ENCODE measurements at places on chromosomes 6 and 20.

- DNase-seq, result no peak
These were observed 5.5 kb upstream of the SOX4 start for GRCh38 chr6:21587961-21588480.

DNA sequence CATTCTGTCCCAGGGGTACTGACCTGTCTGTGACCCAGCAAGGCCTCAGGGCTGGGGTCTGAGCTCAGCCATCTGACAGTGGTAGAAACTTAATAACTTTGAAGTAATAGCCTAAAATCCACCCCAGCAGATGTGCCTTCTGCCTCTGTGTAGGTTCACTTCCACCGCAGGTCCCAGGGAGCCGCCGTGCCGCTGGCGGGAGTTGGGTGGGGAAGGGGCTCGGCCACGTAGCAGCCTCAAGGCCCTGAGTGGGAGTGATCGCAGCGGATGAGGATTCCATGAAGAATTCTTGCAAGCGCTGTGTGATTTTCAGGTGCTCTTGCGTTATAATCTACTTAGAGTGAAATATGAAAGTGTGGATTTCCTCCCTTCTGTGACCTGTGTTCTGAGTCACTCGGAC lies 163.7 kb downstream of the DTNBP1 start:
- DNase-seq, result no peak

- DNase-seq, result no peak
These were observed 119.9 kb downstream of the HFE start for GRCh38 chr6:26206868-26207801.

DNA sequence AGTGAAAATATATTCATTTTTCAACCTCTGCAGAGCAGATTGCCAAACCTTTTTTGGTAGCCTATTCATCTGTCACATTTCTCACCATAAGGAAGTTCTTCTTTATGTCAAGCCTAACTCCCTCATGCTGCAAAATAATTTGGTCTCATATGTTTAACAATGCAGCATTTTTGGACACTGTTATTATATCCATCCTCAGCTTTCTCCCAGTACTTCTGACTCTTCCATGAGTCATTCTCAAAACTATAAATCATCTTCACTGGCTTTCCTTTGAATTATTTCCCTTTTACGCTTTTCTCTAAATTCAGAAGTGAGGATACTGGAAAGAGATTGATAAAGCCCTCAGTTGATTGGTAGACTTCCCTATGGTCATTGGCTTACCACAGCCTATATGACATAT lies 192.2 kb downstream of the TPBG start:
- no peak for DNase-seq

- no peak for DNase-seq
These were observed 98.4 kb upstream of the PRSS16 start for GRCh38 chr6:27149150-27149549.

GRCh38 chr20:47790580-47790965 lies 5.3 kb upstream of the SULF2 start:
- DNase-seq, result no peak

DNA sequence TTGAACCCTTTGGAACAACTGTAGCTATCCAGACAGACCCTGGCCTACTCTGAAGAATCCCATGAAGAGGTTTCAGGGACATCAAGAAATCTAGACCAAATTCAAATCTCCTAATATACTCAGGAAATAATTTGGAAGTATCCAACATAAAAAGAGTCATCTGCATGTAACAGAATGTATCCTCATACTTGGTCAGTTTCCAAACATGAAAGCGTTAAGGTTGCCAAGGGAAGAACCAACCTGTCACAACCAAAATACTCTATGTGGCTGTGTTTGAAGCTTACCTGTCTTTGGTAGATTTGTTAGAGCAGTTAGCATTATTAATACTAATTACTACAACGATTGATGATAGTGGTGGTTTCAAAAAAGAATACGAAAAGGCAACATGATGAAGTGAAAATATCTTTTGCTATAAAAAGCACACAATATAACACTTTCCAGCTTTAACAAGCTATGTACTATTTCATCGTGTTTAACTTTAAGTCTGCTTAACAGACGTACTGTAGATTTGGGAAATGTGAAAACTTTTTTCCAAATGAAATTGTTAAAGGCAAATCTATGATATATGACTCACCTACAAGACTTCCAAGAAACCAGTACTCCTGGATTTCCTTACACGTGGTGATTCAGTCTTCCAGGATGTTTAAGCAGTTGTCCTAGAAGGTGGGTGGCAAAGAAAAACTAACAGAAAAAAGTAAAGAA lies 46.6 kb upstream of the ENPP1 start:
- DNase-seq, result no peak

DNA sequence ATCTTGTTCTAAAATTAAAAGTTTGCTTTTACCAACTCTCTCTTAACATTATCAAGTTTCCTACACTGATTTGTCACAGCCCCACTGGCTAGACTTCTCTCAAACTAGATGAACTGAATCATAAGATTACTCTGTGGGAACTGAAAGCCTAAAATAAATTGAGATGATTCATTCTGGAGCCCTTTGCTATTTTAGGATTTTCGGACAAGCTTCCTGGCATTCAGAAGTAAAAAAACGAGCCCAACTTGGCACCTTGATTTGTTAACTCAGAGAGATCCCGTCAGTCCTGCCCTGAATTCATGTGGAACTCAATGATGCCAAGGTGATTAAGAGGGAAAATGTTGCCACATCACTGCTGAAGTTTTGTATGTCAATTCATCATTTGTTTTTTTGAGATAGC lies 122.0 kb upstream of the NRSN1 start:
- DNase-seq, result no peak

GRCh38 chr6:170450916-170451761 lies 102.0 kb downstream of the PSMB1 start:
- DNase-seq, result no peak

DNA sequence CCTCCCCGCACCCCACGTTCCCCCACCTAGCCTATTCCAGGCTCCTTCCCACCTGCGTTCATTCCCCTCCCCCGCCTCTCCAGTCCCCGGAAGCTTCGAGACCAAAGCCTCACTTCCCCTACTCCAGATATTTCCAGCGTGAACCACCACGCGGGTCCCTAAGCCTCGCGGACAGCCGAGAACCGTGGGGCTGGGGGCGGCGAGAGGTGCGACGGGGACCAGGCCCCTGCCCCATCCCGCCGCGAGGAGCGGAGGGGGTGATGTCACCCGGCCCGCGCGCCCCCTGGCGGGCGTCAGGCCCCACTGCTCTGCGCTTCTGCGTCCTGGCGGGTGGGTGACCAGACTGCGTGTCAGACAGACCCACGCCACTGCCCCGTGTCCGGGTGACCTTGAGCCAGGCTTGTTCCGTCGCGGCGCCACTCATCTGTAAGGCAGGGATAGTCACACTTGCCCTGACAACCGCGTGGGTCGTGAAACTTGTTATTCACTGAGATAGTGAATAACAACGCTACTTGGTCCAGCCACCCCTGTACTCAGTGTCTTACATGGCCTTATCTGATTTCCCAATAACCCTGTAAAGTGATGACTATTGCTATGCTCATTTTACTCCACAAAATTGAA lies 9.0 kb upstream of the HSP90AB1 start:
- DNase-seq, result no peak

DNA sequence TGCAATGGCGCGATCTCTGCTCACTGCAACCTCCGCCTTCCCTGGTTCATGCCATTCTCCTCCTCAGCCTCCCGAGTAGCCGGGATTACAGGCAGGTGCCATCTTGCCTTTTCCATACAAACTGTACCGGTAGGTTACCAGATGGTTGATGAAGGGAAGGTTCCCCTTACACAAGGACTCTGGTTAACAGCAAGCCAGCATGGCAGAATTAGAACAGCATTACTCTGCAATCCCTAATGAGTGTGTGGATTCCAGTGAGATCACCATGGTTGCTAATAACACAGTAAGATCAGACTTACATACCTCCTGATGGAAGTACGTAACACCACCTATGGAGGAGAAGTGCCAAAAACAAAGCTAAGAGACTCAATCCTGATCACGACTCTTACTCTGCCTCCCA lies 51.7 kb downstream of the TTI1 start:
- no peak for DNase-seq

DNA sequence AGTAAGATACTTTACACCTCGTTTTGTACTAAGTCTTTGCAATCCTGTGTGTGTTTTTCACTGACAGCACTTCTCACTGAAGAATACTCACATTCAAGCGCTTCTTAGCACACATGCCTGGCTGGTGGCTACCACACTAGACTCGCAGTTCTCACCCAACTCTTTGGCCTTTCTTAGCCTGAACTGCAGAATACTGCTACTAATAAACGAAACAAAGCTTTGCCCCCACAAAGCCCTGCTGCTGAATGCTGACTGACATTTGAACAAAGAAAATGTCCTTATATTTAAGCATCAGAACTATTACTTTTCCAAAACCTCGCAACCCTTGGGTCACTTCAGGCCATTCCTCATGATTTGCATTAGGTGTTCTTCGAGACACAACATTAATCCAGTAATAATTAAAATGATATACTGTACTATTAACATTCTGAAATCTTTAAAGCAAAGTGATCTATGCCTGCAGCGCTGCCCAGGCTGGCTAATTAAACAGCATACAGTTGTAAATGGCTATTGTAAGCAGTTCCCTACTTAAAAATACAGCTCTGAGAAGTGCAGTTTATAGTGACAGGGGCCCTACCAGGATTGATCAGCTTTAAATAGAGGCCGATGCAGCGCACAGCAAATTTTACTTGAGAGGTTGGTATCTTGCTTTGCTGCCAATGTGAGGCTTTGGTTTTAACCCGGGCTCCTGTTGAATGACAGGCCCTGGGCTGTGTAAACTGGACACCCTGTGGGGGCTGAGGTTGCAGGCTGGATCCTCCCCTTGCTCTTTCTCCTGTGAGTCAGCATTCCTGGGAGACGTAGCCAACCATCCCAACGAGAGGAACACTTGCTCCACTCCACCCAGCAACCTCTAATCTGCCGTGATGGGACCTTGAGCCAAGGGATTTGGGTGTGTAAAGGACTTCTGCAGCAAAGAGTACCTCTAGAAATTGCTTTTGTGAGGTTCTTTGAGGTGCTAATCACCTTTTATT lies 899.0 kb downstream of the TFAP2A start:
- no peak for DNase-seq

DNA sequence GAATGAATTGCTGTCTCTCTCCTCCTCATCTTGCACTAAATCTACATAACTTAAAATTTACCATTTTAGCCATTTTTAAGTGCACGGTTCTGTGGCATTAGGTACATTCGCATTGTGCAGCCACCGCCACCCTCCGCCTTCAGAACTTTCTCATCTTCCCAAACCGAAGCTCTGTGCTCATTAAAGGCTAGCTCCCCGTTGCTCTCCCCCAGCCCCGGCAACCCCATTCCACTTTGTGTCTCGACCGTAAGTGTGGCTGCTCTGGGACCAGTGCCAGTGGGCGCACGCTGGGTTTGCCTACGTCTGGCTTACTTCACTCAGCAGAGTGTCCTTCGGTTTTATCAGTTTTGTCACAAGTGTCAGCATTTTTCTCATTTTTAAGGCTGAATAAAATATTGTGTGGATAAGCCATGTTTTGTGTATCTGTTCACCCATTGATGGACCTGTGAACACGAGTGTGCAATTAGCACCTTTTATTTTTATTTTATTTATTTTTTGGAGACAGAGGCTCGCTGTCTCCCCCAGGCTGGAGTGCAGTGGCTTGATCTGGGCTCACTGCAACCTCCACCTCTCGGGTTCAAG lies 16.8 kb downstream of the SLC17A9 start:
- no peak for DNase-seq

GRCh38 chr6:56842686-56843475 lies 112.0 kb upstream of the BEND6 start:
- no peak for DNase-seq

DNA sequence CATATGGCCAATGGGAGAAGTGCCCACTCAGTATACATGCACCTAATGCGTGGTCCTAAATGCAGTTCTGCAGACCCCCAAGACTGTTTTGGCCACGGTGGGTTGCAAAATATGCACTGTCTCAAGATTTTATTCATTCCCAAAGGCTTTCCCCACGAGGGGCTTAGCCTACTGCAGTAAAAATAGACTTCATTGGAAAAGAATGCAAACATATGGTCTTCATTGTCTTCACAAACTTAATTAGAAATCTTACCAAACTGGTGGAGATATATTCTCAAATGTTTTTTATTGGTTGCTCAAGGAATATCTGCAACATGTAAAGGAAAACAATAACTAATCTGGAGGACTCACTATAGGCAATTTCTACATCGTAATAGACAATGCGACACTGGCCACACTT lies 31.6 kb upstream of the PRL start:
- no peak for DNase-seq

GRCh38 chr6:56073315-56073714 lies 174.1 kb downstream of the COL21A1 start:
- DNase-seq, result no peak

GRCh38 chr6:5115168-5115567 lies 30.0 kb downstream of the PPP1R3G start:
- no peak for DNase-seq

- no peak for DNase-seq
These were observed 133.4 kb downstream of the HAO1 start for GRCh38 chr20:7806831-7807230.

GRCh38 chr6:41967312-41968287 lies 26.0 kb upstream of the CCND3 start:
- no peak for DNase-seq

DNA sequence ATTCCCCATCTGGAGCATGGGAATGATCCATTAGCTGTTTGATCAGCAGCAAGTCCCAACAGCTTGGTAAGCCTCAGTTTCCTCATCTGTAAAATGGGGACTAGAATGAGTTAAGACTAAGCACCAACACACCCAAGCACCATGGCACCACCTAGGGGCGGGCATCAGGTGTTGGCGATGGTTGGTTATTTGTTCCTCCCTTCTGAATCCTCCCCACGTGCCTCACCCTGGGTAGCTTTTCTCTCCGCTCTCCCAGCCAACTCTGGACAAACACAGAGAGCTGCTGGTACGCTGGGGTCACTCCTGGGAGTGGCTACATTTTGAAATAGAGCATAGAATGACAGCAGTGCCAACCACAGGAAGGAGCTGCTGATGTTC lies 13.3 kb upstream of the ITPR3 start:
- no peak for DNase-seq

- DNase-seq, result no peak
These were observed 954.7 kb upstream of the ADGRB3 start for GRCh38 chr6:67680297-67680932.

DNA sequence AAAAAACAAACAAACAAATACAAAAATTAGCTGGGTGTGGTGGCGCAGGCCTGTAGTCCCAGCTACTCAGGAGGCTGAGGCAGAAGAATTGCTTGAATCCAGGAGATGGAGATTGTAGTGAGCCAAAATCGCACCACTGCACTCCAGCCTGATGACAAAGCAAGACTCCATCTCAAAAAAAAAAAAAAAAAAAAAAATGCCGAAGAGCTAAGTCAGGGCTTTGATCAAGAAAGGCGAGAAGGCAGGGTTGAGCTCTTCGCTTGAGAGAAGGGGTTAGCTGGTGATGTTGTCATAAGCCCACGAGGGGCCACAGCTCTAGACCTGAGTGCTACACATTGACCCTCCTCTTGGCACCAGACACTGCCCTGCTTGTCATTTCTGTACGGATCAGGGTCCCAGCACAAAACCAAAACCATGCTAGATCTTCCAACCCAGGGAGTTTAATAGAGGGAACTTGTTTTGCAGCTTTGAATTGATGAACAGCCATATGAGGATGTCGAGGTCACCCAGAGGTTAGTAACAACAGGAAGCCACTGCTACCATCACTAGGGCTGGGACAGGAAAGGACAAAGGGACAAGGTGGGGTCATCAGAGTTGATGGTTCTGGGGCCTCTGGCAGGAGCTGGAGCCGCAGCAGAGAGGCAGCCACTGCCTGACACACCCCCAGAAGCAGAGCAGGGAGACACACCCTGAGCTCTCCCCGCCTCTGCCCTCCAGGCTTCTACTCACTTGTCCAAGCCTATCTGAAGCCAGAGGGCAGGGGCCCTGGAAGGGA lies 122.7 kb downstream of the SNX5 start:
- no peak for DNase-seq

GRCh38 chr20:36061754-36062153 lies 92.8 kb upstream of the EPB41L1 start:
- DNase-seq, result no peak
